ENCODE measurements at places on chromosomes 6 and 20.
A peak's percentile ranks its signal among the peaks of the same experiment; 100 is the strongest.

DNA sequence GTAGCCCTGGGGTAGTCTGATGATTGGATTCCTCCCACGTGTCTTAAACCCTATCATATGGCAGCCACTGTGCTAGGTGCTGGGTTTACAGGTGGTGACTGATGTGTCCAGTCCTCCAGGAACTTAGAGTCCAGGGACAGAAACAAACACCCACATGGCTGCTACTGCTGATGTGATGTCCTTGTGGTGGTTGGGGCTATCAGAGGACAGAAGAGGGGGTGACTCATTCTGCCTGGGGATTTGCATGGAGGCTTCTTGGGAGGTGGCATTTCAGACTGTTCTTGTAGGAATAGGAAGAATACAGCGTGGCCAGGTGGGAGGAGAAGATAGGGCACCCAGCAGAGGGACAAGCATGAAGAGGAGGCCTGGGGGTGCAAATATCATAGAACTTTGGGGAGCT lies 9.8 kb downstream of the RAET1G start:
- no peak for DNase-seq

GRCh38 chr6:36662827-36663256 lies 15.7 kb upstream of the CDKN1A start:
- DNase-seq = no peak

DNA sequence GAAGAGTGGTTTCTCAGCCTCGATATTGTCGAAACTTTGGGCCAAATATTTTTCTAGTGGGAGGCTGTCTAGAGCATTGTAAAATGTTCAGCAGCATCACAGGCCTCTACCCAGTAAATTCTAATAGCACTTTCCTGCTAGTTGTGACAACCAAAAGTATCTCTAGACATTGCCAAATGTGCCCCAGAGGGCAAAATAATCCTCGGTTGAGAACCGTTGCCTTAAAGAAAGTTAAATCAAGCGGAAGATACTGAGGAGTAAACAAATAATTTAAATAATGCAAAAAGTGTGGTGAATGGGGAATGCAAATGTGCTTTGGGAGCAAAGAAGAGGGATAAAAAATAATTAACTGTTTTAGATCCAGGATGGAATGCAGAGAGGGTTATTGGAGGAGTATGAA lies 106.4 kb upstream of the ASCC3 start:
- no peak for DNase-seq

- DNase-seq = no peak
Observed at GRCh38 chr6:26172608-26172968, 85.4 kb downstream of the HFE start.

DNA sequence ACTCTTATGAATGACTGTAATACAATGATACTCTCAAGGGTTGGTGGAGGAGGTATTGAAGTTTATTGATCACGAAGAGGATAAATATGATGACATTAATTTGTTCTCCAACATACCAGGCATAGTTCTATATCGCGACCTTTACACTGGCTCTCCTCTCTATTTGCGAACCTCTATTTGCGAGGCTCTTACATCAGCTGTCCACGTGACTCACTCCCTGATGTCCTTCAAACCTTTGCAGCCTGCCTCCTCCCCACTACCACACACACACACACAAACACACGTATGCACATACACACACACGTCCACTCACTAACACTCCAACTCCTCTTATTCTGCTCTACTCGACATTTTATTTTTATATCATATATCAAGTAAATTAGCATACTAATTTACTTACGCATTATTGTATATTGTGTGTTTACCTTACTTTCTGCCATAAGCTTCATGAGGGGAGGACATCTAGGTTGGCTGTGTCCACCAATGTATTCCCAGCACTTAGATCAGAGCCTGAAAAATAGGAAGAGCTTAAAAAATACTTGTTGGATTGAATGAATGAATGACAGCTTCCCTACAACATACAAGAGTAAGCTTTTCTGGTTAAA lies 53.3 kb upstream of the TNFRSF21 start:
- DNase-seq = no peak

DNA sequence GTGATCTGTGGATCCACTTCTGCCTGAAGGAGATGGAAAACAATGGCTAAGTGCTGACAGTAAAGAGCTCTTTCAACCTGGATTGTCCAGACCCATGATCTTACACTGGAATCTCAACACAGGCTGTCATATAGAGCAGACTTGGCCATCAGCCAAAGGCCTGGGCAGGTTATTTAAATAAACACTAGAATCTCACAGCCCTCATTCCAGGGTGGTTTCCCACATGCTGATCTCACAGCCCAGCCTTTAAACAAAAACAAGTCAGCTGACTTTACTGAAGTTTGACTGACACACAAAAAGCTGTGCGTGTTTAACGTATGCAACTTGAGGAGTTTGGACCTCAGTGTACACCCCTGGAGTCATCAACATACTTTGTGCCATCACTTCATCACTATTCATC lies 28.4 kb downstream of the SYNDIG1 start:
- DNase-seq = no peak

- DNase-seq = no peak
Observed at GRCh38 chr6:17200395-17200794, 80.8 kb upstream of the RBM24 start.

GRCh38 chr6:32613475-32613874 lies 23.7 kb upstream of the HLA-DQA1 start:
- no peak for DNase-seq

- DNase-seq = no peak
Observed at GRCh38 chr20:4920131-4920530, 81.2 kb downstream of the SLC23A2 start.

DNA sequence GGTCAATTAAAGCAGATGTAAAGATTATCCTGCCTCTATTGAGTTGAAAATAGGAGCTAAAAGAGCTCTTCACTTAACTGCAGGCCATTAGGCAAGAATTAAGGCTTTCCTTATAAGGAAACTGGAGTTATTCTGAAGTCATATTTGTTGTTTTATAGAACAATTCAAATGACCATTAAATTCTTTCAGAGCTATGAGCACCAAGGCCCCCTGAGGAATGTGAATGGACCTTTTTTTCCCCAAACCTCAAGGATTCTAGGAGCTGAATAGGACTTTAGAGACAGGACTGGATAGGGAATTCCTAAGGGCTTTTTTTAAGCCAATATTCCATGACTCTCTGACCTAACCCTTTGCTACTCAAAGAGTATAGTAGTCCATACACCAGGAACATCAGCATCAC lies 565.7 kb upstream of the BTBD3 start:
- DNase-seq = no peak

- peak; percentile 51 for DNase-seq
Observed at GRCh38 chr6:106608080-106608668, 21.1 kb downstream of the RTN4IP1 start.

GRCh38 chr6:130929036-130929678 lies 102.0 kb downstream of the SMLR1 start:
- no peak for DNase-seq

DNA sequence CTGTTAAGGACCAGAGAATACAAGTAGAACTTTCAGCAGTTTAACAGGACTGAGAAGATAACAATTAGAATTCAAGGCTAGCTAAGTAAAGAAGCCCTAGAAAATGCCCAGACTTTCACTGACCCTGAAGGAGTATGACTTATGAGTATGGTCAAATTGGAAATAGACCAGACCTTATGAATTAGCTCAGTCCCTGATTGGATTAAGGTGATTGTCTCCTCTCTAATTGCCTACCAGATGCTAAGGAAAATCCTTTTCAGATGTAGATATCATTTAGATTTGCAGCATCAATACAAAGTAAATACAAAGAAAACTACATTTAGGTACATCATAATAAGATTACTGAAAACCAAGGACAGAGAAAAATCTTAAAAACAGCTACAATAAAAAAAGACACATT lies 58.9 kb downstream of the CNR1 start:
- DNase-seq = no peak

DNA sequence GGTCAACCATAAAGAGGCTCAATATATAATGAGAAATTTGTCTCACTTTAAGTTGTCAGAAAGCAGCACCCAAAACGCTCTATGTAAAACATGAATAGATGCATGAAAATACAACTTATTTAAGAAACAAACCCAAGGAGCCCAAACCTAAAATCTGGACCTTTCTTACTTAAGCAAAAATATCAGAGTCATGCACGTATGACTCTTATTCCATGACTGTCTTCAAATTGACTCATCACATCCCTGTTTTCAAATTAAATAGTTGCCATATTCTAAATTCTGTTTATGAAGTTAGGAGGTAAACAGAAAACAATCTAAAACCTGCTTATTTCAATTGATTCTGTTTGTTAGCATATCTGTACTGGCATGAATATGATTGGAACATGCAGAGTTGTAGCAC lies 42.1 kb downstream of the ANKRD6 start:
- no peak for DNase-seq

DNA sequence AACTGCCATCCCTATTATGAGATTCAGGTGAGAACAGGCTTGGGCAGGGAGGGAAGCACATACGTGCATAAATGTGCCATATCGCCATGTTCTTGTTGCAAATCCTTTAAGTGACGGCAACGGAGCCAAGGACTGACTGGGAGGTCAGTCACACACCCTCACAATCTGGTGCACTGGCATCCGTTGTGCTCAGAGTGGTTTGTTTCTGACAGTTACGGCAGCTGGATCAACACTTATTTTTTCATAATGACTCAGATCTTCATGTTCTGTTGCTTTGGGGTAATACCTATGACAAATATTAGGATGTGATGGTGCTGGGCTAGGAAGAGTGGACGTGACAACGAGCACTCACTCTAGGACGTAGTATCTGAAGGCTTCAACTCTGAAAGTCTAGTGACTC lies 56.2 kb upstream of the PREP start:
- DNase-seq = peak; percentile 43

DNA sequence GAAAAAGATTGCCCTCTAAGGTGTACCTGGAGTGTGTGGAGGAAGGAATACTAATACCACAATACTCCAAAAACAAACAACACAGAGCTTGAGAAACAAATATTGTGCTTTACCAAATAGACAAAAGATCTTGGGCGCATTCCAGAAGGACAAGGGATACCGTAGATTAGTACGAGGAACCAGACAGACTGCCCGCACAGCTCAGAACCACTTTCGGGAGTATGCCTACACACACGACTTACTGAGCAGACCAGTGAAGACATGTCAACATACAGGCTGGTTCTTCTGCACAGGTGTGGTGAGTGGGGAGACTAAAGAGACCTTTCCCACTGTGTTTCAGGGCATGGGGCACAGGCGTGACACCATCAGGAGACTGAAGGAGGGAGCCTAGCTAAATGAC lies 15.8 kb upstream of the FOXQ1 start:
- DNase-seq = no peak

GRCh38 chr6:27592481-27593199 lies 119.7 kb upstream of the ZNF184 start:
- peak; percentile 76 for DNase-seq

- no peak for DNase-seq
Observed at GRCh38 chr20:59565768-59566461, 38.4 kb upstream of the PHACTR3 start.

DNA sequence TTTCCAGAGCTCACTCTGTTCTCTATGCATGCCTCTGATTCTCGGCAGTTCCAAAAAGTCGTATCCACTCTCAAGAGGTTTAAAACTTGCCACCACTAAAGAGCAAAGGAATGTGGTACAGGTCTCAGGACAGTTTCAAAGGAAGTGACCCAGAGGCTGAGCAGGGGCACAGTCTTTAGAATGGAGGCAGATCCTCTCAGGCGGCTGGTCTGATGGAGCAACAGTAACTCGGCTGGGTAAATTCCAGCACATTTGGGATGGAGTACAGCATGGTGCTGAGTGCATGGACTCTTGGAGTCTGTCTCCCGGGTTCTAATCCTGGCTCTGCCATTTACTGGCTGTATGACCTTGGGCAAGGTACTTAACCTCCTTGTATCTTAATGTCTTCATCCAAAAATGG lies 88.1 kb upstream of the BACH2 start:
- no peak for DNase-seq
